Pulmonary artery endothelial cell (primary cell): ENCODE measurements at places on chromosomes 11 and 22.
A peak's percentile ranks its signal among the peaks of the same experiment; 100 is the strongest.

DNA sequence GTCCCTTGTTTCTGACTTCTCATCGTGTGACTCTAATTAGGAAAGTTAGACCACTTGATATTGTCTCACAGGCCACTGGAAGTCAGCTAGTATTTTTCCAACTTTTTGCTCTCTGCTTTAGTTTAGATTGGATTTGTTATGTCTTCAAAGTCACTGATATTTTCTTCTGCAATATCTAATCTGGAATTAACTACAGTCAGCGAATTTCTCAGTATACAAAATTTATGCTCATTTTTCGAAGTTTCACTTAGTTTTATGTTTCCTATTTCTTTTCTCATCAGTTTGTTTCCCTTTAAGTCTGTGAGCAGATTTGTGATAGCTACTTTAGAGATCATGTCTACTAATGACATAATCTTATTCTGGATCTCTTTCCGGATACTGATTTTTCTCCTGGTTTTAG is 1027.2 kb upstream of the CNTN5 start:
- DNase-seq: no peak

DNA sequence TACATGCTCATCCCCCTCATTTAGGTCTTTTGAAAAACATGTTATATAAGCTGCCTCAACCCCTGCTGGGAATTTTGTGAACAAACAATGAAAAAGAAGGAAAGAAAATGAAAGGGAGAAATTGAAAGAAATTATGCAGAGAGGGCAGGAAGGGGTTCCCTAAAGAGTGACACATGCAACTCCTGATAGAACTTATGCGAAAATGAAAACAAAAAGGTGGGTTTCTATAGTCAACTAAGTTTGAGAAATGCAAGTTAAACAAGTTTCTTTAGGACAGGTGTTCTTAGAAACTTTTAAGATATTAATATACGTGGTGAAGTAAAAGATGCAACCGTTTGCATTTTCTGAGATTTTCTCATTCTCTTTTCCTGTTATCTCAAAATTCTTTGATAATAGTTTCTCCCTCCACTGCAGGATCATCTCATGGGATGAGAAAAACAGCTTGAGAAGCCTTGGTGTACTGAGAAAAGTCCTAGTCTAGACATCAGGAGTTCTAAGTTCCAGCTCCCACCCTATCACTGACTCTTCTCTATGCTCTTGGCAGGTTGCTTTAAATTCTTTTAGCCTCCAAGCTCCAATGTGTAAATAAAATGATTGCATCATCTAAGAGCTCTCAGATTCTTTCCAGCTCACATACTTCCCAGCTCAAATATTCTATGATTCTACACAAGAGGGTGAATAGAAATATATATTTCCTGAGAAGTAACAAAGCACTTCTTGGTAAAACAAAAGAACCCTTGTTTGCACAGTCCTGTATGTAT is 109.2 kb downstream of the FAM76B start:
- no peak for DNase-seq

DNA sequence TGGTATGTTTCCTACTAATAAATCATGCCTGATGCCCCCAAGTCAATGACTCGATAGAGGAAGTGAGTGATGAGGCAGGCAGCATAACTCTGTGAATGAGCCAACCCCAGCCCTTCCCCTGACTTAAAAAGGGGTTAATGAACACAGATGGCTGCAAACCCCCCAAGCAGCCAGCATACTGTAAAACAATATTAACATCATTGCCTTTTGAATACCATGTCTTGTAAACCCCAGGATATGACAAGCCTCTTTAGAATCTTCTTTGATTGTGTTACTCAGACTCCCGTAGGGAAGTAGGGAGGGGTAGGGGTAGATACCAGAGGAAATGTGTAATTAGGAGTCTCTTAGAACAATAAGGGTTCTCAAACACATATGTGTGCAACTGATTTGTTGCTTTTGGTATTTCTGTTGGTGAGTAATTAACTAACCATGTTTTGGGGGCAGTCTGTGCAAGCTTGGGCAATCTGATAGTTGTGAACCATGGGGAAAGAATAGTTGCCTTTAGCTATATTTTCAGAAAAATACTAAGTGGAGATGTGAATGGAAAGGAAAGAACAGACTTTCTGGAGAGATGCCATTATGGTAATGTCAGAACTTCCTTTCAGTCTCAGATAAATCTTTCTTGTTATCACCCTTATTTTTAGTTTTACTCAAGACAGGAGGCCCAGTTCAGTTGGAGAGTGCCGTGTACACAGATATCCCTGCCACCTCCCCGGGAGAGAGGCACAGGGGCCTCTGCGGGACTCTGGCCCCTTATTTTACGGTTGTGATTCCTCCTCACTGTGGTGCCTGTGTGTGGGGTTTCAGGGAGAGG is 701.8 kb downstream of the NTM start:
- DNase-seq: peak; percentile 94

DNA sequence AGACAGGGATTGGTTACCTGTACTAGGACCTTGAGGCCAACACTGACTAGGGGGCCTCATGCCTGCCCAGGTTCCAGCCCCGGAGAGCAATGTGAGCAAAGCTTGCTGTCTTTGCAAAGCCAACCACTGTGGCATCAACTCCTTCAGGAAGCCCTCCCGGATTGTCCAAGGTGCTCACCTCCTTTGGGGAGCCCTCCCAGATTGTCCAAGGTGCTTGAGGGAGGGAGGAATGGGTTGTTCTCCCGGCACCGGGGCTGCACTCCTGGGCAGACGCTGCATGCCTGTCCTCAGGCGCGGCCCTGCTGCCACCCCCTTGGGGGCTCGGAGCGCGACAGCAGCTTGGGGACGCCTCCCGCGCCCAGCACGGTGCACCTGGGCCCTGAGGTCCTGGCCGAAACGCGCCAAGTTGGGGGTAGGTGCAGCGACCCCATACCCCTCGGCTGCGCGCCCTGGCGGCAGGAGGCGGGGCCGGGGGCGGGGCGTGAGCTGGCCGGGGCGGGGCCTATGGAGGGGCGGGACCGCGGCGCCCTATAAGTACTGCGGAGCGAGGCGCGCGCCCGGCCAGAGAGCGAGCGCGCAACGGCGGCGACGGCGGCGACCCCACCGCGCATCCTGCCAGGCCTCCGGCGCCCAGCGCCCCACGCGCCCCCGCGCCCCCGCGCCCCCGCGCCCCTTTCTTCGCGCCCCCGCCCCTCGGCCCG is at the start of gene CD81:
Gene CD81 (plus strand): TSS at position 560 of the 701 bp plus-strand sequence. CDS start 240 bp downstream, outside the sequence.
- no peak for DNase-seq
